Inflammatory macrophage (primary cell): ENCODE measurements at places on chromosomes 1 and 21.

DNA sequence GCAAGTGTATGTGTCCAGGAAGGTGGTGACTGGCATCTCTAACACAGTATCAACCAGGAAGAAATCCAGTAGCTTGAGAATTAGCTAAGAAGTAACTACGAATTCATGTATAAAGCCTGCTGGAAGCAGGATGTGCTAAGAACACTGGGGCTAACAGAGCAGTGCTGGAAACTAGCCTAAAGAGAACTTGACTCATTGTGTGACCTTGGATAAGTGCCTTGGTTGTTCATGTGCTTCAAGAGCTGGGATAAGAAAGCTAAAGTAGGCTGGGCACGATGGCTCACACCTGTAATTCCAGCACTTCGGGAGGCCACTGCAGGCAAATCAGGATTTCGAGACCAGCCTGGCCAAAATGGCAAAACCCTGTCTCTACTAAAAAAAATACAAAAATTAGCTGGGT, 186.9 kb downstream of the RRAGC start:
- no peak for DNase-seq

DNA sequence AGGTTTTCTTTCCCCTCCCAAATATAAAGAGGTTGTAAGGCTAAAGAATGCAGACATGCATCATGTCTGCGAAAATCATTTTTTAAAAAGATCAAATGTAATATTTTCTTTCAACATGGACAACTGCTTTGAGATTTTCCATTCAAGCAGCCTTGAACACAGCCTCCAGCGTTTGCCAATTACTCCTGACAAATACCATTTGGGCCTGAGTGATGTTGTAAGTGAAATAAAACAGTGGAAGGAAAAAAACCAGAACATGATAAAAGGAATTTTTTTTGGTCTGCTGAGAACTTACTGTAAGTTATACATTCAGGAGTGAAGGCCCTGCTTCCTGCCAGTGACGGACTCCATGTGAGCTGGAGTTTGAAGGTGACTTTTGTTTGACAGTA, 37.2 kb downstream of the SETD4 start:
- no peak for DNase-seq

GRCh38 chr1:78408192-78408591, 82.6 kb upstream of the PTGFR start:
- no peak for DNase-seq

DNA sequence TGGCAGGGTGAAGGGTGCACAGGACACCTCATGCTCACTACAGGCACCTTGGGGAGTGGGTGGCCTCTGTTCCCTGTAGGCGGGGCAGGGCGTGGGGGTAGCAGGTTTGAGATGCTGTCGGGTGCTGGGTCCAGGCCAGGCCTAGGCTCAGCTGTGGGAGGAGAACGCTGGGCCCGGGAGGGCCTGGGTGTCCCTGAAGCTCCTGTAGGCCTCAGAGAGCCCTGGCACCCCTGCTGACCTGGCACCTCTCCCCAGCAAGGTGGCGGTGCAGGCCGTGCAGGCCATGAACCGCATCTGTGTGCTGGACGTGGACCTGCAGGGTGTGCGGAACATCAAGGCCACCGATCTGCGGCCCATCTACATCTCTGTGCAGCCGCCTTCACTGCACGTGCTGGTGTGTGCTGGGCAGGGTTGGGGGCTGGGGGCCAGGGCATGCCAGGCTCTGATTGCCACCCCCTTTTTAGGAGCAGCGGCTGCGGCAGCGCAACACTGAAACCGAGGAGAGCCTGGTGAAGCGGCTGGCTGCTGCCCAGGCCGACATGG, 2.5 kb upstream of the GJC2 start:
- no peak for DNase-seq

- no peak for DNase-seq
These were observed 448.8 kb upstream of the BEND5 start for GRCh38 chr1:49225464-49225863.

GRCh38 chr1:44406737-44407429, 1.8 kb downstream of the RNF220 start:
- peak; percentile 30 for DNase-seq

DNA sequence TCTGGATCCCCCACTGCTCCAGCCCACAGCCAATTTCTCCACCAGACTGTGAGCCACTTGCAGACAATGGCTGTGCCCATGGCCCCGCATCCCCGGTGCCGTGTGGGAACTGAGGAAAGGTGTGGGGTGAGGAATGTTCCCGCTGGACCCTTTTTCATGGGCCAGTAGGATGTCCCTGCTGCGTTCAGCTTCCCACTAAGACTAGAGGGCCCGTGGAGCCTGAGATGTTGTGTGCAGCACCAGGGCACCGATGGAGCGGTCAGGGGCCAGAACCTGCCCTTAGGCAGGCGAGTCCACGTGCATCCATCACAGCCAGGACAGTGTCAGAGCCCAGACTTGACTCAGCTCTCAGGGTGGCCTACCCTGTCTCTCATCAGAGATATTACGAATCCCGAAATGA, 105.7 kb upstream of the COL6A1 start:
- no peak for DNase-seq

- no peak for DNase-seq
These were observed 109.7 kb upstream of the SYT6 start for GRCh38 chr1:114263343-114263742.

DNA sequence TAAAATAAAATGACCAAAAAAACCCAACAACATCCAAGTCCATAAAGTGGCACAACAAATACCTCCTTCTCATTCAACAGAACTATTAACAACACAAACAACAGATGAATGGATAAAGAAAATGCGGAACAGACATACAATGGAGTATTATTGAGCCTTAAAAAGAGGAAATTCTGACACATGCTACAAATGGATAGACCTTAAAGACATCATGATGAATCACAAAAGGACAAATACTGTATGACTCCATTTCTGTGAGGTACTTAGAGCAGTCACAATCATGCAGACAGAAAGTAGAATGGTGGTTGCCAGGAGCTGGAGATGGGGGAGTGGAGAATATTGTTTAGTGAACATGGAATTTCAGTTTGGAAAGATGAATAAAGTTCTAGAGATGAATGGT, 42.6 kb downstream of the EYA3 start:
- no peak for DNase-seq
